Hepatocyte (in vitro differentiated cells): ENCODE measurements at places on chromosomes 2 and 18.

DNA sequence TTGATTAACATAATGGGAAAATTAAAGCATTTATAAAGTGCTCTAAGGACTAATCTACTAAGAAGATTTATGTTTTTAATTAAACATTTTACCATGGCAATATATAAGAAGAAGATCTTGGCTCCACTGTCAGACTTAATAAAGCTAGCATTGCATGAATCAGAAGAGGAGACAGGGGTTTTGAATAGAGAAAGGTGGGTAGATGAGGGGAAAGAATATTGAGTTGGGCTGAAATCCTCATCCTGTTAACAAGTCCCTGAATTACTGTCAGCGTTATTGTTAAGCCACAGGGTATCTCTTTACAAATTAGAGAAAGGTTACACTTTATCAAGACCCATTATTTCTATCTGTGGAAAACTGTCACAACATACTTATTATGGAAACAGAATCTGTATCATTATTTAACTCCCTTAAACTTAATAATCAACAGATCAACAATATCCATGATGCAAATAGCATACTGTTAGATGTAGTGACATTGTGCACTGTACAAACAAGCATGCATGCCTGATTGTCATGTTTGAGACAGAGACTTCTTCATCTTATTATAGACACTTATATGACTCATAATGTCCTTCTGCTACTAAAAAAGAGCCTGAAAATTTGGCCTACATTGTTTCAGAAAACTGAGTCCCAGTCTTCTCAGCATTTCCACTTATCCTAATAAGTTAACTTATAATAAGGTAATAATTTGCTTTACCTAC, 304.1 kb downstream of the NRXN1 start:
- no peaks in the 10 kb centered on the region for H3K36me3 ChIP-seq
- DNase-seq: no peak
- H3K27me3 ChIP-seq: no peaks in the 10 kb centered on the region
- H3K4me3 ChIP-seq: no peak overlapping the region

DNA sequence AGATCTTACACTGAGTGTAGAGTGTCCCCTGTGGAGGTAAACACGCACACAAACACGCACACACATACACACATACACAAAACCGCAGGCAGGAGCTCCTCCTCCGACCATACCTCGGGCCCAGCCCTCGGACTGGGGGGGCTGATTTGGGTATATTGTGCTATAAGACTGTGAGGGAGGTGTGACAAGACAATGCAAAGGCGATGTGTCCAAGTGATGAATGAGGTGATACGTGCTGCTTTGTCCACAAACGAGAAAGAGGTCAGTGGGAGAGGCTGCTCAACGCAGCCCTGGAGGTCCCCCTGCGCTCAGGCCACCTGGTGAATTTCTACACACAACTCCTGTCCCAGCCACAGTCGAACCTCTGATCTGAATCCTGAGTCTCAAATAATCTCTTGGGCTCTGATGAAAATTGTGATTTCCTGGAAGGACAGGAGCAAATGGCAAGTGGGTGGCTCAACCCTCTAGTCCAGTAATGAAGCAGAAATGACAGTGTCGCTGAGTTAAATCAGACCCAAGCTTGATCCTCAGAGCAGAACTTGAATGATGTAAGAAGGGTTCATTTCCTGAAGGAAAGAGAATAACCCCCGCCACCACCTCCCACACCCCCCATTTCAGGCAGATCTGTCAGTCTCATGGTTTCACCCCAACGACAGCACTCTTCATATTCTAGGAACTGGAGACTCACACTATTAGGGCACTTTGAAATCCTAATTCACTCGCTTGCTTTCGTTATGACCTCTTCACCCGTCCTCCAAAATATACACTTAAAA, 48.9 kb upstream of the ASXL2 start:
- H3K4me1 ChIP-seq: no peaks in the 10 kb centered on the region
- no peaks in the 10 kb centered on the region for H3K27me3 ChIP-seq
- no peak for DNase-seq
- H3K36me3 ChIP-seq: no peaks in the 10 kb centered on the region
- no peak overlapping the region for H3K27ac ChIP-seq

DNA sequence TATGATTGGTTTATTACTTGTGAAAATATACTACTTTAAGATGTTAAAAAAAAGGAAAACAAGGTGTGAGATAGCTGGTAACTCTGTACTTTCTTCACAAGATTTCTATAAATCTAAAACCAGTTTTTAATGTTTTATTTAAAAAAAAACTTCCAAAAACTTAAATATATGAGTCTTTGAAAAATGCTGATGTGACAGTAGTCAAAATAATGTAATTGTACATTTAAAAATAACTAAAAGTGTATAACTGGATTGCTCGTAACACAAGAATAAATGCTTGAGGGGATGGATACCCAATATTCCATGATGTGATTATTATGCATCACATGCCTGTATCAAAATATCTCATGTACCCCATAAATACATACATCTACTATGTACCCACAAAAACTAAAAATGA, 464.9 kb downstream of the NYAP2 start:
- no peaks in the 10 kb centered on the region for H3K36me3 ChIP-seq
- DNase-seq: no peak
- H3K4me1 ChIP-seq: no peaks in the 10 kb centered on the region
- H3K4me3 ChIP-seq: no peak overlapping the region
- no peaks in the 10 kb centered on the region for H3K27me3 ChIP-seq
- H3K27ac ChIP-seq: no peak overlapping the region

DNA sequence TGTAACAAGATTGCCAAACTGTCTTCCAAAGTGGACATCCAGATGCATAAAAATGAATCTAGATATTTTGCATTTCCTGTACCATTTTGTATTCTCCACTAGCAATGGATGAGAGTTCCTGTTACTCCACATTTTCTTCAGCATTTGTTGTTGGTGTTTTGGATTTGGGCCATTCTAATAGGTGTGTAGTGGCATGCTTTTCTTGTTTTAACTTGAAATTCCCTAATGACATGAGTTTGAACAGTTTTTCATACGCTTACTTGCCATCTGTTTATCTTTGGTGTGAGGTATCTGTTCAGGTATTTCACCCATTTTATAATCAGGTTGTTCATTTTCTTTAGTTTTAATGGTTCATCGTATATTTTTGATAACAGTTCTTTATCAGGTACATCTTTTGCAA, 73.9 kb downstream of the UBE2E3 start:
- no peak overlapping the region for H3K27ac ChIP-seq
- no peaks in the 10 kb centered on the region for H3K4me1 ChIP-seq
- no peaks in the 10 kb centered on the region for H3K36me3 ChIP-seq
- H3K4me3 ChIP-seq: no peak overlapping the region
- no peak for DNase-seq

DNA sequence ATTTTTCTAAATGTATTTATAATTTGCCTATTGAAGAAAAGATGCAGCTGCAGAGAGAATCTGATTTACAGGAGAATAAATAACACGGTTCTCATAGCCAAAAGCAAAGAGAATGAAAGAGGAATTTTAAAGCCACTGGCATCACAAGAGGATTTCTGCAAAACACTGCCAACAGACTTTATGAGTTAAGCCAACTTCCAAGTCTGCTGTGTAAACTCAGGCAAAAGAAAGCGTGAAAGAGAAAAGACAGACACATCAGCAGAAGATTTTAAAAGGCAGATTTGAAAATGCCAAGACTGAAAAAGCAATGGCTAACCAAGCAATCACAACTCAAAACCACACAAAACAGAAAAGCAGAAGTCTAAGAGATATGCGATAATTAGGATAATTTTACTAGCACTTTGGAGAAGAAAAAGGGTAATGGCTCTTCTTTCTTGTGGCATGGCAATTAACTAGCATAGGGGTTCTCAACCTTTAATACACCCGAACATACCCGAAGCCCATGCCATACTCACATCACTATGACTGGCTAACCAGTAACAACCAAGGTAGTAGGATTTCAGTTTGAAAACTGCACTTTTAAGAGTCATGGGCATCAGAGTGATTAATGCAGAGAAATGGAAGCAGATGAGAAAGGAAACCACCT, 4.9 kb downstream of the DARS1 start:
- no peaks in the 10 kb centered on the region for H3K27me3 ChIP-seq
- DNase-seq: no peak
- peaks cover 10% of the 10 kb centered on the region for H3K4me1 ChIP-seq
- H3K4me3 ChIP-seq: no peak overlapping the region

- DNase-seq: no peak
- no peaks in the 10 kb centered on the region for H3K36me3 ChIP-seq
- peaks cover 7% of the 10 kb centered on the region for H3K4me1 ChIP-seq
- H3K27ac ChIP-seq: peak overlapping the region; percentile 8
- H3K27me3 ChIP-seq: no peaks in the 10 kb centered on the region
Observed at GRCh38 chr2:167626961-167627360, 620.4 kb downstream of the STK39 start.

DNA sequence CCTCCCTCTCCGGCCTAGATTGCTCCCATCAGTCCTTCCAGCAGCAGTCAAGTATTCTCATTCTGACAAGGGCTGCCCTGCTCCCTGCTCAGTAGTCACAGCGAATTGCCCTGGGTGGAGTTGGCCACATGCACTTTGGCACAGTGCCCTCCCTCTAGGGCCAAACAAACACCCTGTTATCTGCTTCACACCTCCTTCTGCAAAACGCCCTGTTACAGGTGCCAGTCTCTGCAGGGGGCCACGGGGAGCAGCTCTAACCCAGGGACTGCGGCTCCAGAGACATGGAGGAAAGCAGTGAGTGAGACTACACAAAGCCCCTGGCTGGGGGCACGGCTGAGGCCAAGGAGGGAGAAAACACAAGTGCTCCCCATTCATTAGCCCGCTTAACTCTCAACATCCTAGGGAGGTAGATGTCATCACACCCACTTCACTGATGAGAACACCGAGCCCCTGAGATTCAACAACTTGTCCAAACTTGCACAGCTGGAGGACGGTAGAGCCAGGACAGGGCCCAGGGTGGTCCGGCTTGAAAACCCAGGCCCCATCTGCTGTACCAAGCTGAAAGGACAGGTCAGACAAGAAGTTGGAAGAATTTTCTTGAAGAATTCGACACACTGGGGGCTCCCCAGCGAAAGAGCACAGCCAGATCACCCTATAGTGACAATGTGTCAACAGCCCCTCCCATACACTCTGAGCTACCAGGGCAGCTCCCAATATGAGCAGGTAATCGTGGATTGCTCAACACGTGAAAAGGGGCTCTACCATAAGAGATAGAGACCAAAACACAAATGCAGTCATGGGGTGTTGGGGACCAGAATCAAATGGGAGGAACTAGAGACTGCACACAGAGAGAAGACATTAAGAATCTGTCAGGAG, 8.7 kb upstream of the TFCP2L1 start:
- H3K27me3 ChIP-seq: no peaks in the 10 kb centered on the region
- H3K36me3 ChIP-seq: no peaks in the 10 kb centered on the region
- no peaks in the 10 kb centered on the region for H3K4me1 ChIP-seq
- H3K4me3 ChIP-seq: no peak overlapping the region
- H3K27ac ChIP-seq: no peak overlapping the region

- H3K27ac ChIP-seq: peak overlapping the region; percentile 92
- H3K27me3 ChIP-seq: no peaks in the 10 kb centered on the region
- no peak overlapping the region for H3K4me3 ChIP-seq
- peaks cover 39% of the 10 kb centered on the region for H3K4me1 ChIP-seq
- peak; percentile 56 for DNase-seq
- no peaks in the 10 kb centered on the region for H3K36me3 ChIP-seq
Observed at GRCh38 chr2:43160778-43161177, 65.6 kb downstream of the ZFP36L2 start.

DNA sequence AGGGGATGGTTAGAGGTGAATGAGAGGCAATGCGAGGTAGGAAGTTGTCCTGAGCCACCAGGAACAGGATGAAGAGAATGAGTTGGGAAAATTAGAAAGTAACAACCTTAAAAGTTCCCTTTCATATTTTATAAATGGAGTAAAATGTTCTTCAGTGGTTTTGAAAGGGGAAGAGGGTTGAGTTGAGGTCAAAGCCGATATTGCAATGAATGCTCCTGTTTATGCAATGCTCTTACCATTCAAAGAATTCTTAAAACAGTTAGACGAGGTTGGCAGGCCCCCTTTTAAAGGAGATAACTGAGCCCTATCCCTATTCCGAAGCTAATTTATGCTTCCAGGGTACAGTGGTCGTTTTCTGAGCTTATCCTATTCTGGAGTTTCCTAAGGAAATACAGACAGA, 2110.3 kb upstream of the CELF4 start:
- no peak overlapping the region for H3K27ac ChIP-seq
- H3K4me3 ChIP-seq: no peak overlapping the region
- no peaks in the 10 kb centered on the region for H3K4me1 ChIP-seq

DNA sequence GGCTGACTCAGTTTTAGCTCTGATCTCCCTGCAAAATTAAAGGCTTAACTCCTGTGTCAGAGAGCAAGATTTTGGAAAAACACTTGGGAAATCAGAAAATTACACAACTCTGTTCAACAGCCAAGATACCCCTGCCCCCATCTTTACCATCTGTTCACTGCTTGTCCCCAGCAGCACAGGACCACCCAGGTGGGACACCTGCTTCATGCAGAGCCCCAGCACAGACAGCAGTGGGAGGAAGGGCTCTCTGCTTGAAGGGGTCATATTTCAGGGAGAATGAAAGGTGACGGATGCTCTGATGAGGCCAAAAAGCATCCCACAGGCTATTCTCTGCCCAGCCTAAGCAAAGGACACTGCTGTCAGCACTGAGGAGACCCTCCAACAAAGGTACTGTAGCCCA, 584.6 kb upstream of the KLHL29 start:
- no peaks in the 10 kb centered on the region for H3K36me3 ChIP-seq
- H3K27ac ChIP-seq: no peak overlapping the region
- no peaks in the 10 kb centered on the region for H3K27me3 ChIP-seq
- no peak for DNase-seq
- no peaks in the 10 kb centered on the region for H3K4me1 ChIP-seq

DNA sequence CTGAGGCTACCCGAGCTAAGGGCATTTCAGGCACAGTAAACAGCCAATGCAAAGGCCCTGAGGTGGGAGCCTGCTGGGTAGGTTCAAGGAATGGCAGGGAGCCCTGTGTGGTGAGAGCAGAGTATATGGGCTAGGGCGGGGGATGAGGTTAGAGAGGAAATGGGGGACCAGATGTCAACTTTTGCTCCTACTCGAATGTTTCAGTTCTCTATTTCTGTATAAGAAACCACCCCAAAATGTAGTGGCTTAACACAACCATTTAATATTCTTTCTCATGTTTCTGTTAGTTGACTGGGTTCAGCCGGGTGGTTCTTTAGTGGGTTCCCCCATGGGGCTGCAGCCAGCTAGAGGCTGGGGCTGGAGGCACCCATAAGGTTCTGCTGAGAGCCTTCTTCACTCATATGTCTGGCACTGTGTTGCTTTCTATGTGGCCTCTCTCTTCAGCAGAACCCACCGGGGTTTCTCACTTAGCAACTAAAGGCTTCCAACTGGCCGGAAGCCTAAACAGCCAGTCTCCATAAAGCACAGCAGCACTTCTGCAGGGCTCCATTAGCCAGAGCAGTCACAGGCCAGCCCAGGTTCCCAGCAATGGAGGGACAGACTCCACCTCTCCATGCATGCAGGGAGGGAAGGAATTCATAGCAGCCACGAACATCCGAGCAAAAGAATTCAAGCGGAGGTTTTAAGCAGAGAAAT, 5.6 kb upstream of the ATOH8 start:
- peaks cover 23% of the 10 kb centered on the region for H3K4me1 ChIP-seq
- no peak for DNase-seq
